ENCODE measurements at places on chromosomes 3 and 15.

GRCh38 chr3:7112523-7113056 is 251.7 kb downstream of the GRM7 start:
- DNase-seq = no peak

DNA sequence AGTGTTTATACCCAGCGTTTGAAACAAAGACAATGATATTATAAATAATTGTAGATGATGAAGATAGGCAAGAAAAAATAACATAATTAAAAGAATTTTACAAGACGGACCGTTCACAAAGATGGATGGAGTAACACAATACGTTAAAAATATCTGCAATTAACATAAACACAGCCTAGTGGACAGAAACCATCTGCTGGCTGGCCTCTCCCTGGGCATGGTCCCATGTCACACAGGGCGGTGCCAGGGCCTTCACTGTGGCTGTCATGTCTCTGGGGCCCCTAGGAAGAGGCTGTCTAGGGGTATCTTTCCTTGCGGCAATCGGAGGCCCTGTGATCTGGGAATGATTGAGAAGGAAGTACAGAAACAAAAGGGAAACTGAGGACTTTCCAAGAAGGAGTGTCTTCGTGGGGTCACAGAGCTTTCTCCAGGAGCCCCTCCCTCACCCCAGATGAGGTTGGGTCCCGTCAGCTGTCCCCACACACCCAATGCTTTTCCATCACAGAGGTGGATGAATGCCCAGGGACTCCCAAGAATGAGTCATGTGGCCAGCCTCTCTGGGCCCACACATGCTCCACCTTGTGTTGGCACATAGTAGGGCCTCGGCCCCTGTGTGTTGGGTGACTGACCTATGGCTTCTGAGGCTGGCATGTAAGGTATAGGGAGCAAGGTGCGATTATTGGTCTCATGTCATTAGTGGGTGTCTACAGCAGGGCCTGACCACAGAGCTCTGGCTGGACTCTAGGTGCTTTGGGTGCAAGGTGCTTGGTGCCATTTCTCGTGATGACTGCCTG is 87.1 kb downstream of the DNAJB8 start:
- no peak for DNase-seq

DNA sequence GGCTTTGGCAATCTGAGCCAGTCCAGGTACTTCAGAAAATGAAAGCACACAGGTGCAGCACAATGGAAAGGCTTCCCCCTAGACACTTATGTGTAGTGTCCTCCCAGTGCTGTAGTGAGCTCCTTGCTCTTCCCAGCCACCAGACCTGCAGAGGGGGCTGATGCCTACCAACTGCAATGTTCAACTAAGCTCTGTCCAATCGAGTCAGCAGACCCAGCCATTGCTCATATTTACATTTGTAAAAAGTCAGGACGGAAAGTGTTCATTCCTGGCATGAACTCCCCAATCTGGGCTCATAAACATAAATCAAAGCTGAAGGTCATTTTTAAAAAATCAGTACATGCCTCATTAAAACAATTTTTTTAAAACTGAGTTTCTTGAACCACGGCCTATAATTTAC is 73.0 kb downstream of the FOXP1 start:
- no peak for DNase-seq

DNA sequence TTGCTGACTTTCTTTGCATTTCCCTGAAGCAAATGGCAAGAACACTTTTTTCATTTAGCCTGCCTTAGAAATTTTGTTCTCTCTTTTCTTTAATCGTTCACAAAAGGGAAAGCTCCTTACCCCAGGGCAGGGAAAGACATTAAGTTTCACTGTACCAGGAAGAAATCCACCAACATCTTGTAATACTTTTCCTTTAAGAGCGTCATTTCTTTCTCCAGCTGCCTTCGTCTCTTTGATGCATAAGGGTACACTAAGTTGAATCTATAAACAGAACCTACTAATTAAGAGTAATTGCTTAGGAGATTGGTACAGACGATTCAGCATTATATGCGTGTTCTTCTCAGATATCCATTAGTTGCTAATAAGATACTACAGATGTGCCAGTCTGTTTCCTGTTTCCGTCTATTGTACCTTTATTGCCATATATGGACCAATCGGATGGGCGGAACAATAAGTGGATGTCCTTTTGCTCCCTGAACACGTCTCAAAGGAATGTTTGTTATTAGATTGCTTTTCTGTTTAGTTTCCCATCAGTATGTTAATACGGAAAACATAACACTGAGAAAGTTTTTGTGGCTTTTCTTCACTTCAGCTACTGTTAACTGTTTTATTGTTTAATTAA is 276.7 kb upstream of the RARB start:
- no peak for DNase-seq

DNA sequence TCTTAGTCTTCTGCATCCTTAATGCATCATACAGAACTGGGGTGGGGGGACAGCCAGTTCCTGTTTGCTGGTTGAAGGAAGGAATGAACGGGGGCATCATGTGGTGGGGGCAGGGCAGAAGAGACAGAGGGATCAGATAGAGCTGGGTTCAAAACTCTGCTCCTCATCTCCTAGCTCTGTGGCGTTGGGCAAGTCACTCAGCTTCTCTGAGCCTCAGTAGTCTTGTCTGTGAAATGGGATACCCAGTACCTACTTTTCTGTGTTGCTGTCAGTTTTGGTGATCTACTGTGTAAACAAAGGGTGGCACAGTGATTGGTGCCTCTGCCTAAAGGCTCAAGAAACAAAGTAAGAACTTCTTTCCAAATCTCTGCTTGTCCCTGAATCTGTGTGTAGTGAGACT is 36.3 kb downstream of the RHCG start:
- DNase-seq = no peak

DNA sequence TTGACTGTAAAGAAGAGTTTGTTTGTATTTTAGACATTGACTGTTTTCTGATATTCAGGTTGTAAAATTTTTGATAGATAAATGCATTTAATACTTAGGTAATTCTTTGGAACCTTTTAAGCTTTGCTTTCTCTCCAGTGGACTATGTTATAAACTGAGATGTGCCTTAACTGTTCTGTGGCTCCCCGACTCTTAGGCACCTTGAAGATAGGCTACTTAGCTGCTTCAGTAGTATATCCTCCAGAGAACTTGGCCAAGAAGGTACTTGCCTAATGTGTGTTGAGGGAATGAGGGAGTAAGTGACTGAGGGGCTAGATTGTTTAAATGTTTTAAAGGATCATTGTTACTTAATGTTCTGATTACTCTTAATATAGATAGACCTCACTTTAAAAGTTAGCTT is 141.3 kb upstream of the LRRFIP2 start:
- no peak for DNase-seq
